Left ventricle myocardium superior (tissue), 1 donor: ENCODE measurements at places on chromosomes 13 and 19. TPM values are rescaled to one million over a fixed set of nuclear protein-coding genes. Genes with fewer than 3 reads are reported as not detected.

- DNase-seq: peak; percentile 33
Observed at GRCh38 chr13:44158881-44159632, 214.6 kb upstream of the SERP2 start.

GRCh38 chr19:4376028-4376670, 24.2 kb downstream of the SH3GL1 start:
- DNase-seq: no peak

GRCh38 chr13:114054264-114054663, 78.2 kb downstream of the RASA3 start:
- DNase-seq: no peak

The FBXO17 gene
- total RNA-seq: 1.7 TPM

GRCh38 chr13:97212601-97213040, 9.5 kb upstream of the MBNL2 start:
- DNase-seq: no peak

The CPB2 gene
- total RNA-seq: not detected

DNA sequence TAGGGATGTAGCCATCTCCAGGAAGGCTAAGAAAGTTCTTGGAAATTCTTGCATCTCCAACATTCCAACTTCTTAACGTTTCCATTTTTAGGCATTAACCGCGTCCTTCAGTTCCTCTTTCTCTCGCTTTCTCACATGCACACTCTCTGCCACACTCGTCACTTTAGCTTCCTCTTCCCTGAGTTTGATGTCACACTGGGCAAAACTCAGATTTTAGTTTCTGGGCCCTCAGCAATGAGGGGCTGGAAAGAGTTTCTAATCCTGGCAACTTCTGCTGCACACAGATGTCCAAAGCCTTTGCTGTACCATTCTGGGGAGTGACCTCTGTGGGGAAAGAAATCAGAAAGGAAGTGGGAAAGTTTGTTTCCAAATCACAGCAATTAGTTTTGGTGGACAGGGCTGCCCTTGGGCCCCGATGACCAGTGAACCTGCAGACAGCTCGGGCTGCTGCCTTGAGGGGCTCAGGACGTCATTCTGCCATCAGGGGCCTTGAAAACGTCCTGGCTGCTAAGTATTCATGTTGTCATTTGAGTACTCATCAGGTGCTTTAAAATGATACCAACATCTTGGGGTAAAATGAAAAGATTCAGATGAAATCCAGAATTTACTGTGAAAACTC, 89.3 kb downstream of the KL start:
- no peak for DNase-seq

- no peak for DNase-seq
Observed at GRCh38 chr19:39679056-39679790, 23.5 kb downstream of the LGALS16 start.

DNA sequence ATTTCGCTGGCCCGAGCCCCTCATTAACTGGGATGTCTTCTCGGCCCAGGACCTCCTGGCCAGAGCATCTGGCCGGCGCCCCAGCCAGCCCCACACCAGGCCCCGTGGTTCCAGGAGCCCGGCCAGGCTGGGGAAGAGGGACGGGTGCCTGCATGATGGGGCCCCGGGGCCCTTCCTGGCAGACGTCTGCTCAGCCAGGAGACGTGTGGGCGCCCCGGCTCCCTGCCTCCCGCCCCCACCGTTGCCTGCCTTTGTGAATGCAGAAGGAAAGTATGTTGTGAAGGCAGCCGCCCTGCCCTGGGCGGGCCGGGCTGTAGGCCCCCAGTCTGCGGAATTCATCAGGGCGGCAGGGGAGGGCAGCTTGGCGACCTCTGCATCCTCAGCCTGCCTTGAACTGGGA, 4.4 kb upstream of the COMP start:
- DNase-seq: no peak

- no peak for DNase-seq
Observed at GRCh38 chr13:36088001-36088400, 43.2 kb downstream of the DCLK1 start.

The PPFIA3 gene
- 4.0 TPM for total RNA-seq

The CGB3 gene
- not detected for total RNA-seq

DNA sequence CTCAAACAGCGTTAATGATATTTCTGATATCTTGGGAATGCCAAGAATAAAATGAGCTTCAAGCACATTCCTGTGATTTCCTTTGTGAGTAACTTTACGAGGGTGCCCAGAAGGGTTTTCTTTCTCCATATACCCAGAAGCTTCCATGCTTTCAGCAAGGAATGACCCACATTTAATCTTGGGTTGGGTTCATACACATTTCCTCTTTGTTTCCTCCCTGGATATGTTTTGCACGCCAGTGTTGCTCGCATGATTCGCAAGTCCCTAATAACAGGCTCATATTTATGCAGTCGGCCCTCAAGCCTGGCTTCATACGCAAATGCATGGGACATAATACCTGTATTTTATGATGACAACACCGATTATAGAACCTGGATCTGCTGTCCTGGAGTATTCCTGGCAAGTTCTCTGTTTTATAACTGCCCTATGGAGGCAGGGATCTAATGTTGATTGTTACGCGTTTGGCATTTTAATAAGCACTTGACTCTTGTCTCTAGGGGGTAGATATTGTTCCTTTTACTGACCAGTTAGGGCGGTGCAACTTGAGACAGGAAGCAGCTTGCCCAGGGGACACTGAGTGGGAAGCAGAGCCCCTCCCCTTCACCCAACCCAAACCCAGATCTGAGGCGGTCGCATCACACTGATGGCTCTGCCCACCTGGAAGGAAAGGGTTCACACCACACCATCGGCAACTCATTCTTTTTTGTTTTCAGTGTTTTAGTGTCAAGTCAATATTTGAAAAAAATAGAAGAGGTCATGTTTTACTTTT, 220.4 kb upstream of the SOX1 start:
- DNase-seq: no peak
